Stimulated activated CD4-positive, alpha-beta T cell treated with anti-CD3 and anti-CD28 coated beads, TNF-alpha, amount 100 ng/mL, for 24 hours (primary cell): ENCODE measurements at places on chromosomes 1 and 21.

DNA sequence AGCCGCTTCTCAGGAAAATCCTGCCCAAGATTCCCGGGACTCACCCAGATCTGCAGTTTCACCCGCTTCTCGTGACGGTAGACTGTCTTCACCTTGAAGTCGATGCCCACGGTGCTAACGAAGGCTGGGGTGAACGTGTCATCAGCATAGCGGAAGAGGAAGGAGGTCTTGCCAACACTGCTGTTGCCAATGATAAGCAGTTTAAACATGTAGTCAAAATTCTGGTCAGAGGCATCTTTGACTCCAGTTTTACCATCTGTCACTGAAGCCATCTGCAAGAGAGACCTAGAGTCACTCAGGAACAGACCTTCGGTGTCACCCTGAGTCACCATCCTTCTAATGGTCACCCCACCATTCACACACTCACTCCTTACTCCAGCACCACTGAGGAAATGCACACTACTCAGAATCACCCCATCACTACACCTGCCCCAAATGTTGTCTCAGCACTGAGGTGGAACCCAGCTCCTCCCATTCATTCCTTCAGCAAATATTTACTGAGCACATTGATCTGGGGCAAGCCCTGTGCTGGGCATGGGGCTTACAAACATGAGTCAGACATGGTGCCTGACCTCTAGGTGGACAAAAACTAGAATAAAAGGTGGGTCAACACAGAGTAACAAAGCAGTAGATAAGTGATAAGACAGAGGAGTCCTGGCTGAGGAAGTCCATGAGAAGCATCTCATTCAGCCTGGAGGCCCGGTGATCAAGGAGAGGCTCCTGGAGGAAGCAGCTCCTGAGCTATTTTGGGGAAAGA, 13.5 kb downstream of the RAB3B start:
- DNase-seq: no peak

DNA sequence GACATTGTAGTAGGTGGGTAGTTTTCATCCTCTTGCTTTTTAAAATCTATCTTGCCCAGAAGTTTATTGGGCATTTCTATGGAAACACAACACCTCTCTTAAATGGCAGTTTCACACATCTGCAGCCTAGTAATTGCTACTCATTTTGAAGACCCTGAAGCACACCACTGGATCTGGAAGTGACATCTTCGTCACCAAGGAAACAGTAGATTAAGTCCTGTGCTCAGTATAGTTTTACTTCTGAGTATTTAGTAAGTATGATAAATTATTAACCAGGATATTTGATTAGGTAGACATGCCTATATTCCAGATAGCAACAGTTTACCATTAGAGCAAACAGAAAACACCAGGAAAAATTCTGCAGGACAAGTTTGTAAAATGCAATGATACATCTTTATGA, 48.7 kb downstream of the UCK2 start:
- no peak for DNase-seq

DNA sequence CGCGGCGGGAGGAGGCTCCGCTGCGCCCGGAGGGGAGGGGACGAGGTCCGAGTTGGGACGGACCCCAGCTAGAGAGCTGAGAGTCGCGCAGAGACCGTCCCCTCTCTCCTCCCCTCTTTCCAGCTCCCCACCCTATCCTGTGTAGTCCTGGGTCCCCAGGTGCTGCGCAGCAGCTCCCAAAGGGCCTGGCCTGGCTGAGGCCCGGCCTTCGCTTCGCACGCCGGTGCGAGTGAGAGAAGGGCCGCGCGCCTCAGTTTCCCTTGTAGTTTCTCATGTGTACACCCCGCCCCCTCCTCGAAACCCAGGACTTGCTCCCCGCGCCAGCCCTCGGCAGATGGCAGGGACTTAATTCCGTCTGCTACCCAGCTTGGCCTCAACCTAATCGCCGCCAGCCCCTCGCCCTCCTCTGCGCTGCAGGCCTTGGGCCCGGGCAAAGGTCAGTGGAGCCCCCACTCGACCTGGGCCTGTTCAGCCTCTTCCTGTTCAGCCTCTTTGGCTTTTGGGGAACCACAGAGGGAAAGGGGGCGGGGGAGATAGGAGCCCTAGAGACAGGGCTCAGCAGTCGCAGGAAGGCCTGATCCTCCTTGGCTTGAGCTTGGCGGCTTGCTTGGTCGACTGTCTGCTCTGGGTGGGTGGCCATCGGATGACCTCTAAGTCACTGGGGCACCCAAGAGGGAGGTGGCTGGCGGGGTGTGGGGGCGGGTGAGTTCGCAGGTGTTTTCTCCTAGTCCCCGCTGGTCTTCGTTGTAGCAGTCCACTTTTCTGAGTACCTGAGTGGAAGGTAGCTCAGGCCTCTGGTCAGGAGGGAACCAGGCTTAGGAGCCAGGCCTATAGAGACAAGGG, 1.0 kb downstream of the ZNF687 start:
- DNase-seq: no peak

DNA sequence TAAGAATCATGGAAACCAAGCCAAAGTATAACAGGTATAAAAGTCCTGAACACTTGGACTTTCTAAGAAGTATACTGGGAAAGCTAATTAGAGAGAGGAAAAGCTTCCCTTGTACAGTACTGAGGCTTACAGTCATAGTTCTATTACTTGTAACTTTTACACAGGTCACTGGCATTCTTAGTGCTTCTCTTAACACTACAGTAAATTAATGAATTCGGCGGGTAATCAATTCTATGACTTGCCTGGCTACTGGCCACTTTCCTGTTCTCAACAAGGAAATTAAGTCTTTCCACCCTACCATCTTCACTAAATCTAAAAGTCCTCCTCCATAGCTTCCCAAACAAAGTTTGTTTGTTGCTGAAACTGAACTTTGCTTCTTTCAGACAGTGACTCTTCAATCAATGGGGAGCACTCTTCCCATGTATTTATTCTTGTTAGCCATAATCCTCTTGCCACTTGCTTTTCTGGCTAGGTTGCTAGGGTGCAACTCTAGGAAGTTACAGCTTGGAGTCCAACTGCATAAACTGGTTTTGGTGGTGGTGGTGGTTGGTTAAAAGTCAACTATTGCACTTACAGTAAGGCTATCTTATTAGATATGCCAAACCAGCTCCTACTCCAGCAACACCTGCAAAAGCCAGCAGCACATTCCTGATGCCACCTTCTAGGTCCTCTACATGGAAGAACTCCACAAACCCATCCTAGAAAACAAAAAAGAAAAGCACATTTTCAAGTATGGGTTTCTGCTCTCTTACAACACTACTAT, 2.4 kb downstream of the MCL1 start:
- no peak for DNase-seq

GRCh38 chr1:27144049-27144748, 10.7 kb downstream of the SLC9A1 start:
- no peak for DNase-seq

DNA sequence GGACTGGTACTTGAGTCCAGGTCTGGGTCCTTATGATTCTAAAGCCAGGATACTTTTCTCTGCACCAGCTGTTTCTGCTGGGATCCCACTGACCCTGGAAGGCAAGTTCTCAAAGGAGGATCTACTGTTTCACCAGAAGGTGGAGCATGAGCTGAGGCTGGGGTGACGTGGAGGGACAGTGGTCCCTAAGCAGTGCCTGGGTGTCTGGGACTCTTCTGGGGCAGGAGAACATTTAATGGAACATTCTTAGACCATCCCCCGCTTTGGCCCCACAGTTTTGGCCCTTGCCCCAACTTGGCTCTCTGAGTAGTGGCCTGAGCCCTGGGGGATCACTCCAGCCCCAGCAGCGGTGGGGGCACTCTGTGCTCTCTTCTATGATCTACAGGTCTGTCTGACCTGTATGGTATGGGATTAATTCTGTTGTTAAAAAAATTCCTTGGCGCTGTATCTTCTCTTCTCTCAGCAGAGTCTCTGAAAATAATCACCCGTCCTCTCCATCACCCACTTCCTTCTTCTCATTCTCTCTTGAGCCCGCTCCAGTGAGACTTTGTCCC, 60.3 kb upstream of the CSF3R start:
- no peak for DNase-seq

- no peak for DNase-seq
Measured at GRCh38 chr1:210288116-210288515, 40.6 kb upstream of the HHAT start.

DNA sequence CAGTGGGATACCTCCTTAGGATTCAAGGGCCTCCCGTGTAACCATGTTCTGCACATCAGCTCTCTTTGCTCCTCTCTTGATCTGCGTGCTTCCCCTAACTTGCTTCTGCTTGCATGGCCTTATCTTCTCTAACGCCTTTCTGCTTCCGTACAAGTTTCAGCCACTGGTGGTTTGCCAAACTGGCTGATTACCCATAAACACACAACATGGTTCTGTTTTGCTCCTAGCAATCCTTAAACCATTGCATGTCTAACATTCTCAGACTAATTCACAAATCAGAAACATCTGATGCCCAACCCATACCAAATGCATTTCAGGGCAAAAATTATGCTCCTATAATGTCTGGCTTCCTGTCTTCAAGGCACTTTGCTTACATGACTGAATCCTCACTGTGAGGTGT, 166.4 kb downstream of the PBX1 start:
- no peak for DNase-seq

- no peak for DNase-seq
Measured at GRCh38 chr1:168920456-168921094, 185.9 kb upstream of the ATP1B1 start.
